ENCODE measurements at places on chromosomes 5 and 9.

DNA sequence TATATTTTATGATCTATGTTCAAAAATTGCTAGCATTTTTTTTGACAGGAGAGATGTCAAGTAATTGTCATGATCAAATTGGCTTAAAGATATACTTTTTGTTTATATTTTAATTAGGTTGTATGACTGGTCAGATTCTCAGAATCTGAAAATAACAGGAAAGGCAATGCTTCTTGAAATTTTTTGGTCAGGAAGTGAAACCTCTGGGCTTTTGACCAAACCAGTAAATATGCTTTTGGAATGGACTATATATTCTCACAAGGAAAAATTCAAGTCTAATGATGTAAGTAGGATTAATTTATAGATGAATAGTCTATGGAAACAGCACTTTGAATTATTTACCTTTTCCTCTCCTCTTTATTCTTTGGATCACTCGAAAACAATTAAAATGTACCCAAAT, 52.3 kb downstream of the SLF1 start:
- DNase-seq = no peak

DNA sequence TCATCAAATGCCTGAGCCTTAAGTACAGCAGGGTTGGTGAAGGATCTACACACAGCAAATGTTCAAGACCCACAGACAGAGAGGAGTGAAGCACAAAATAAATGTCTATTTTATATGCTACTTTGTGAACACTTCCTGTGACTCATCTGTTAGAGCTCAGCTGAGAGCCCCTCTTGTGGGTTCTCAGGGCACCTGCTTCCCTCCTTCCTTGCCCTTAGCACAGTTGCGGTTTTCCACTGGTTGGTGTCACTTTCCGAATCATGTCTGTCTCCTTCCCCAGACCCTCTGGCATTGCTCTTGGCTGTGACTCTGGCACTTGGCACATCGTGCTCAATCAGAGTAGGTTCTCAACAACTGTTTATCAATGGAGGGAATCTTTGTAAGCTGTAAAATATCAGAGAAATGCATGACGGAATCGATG, 128.5 kb upstream of the STC2 start:
- DNase-seq = no peak

DNA sequence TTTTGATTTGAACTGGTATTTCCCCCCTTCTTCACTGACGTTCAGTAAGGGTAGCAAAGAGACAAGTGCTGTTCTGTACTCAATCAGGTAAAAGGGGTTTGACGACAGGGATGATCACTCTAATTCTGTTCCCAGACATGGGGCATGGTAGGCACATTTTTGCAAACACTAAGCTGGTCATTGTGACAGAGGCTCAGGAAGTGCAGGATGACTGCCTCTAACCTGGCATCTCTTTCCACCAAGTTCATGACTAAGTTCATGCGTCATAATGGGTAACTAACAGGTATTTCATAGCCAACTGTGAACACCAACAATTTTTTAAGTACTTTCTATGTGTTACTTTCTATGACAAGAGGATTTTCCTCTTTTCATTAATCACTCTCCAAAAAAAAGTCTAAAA, 166.5 kb downstream of the MAPKAP1 start:
- no peak for DNase-seq

- no peak for DNase-seq
Observed at GRCh38 chr5:53969176-53969730, 341.1 kb downstream of the ARL15 start.

DNA sequence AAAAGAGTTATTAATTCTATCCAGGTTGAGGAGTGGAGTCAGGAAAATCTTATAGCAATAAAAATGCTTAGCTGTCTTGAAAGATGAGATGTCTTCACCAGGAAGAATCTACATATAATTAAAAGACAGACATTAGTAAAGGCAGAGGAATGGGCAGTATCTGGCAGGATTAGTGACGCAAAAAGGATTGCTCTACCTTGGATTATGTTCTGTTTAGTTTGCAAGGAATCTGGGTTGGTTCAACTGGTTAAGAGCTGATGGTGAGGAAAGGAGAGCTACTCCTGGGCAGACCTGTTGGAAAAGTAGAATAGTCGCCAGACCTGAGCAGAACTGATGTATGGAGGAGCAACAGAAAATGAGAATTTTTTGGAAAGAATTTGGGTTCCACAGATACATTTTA, 318.5 kb downstream of the ADGRV1 start:
- no peak for DNase-seq

GRCh38 chr5:157563373-157563928, 12.1 kb downstream of the ADAM19 start:
- no peak for DNase-seq

DNA sequence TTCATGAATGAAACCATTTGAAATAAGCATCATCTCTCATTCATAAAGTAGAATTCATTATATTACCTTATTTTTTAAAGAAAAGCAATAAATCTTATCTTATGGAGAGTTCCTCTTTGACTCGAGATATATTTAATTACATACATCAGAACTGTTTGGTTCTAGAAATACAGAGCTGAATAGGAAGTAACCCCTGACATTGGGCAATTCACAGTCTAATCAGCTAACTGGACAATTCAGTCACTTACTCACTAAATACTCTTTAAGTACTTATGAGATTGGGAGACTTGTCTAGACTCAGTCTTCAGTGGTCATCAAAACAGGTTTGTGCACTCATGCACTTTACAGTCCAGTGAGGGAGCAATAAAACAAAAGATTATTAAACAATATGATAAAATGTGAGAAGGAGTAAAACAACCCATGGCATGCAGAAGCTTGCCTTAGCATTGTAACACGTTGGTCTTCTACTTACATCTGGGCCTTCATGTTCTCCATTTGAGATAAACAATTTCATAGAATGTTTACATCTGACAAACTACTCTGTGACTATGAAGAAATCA, 11.5 kb upstream of the FBXO38 start:
- DNase-seq = no peak

DNA sequence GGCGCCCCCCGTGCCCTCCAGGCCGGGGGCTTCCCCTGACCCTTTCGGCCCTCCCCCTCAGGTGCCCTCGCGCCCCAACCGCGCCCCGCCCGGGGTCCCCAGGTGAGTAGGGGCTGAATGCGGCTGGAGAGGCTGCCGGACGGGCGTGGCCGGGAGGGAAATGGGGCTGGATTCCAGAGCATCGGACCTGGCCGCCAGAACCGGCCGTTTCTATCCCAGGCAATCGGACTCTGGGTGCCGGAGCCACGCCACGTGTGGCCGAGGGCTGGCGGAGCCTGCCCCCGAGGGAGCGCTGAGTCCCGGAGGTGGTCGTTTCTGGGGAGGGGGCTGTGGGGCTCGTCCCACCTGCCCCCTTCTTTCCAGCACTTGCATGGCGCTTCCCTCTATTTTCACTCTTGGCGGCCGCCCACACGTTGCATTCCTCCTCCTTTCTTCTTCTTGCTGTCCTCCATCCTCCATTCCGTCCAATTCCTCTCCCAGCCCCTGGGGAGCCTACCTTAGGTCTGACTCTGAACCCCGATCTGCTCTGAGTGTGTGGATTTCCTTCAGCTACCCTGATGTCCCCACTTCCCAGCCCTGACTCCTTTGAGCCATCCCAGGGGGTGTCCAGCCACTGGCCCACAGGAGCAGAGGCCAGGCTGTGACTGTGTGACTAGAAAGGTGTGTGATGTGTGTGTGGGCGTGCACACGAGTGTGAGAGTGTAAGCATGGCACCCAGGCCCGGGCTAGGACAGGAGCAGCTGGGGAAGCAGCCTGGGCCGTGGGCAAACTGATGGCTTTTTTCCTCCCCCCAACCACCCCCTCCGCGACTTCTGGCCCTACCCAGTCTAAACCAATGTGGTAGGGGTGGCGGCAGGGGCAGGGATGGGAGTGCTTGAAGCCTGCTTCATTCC, 24.7 kb downstream of the GOLGA2 start:
- no peak for DNase-seq

- no peak for DNase-seq
Observed at GRCh38 chr5:135487037-135487395, 34.9 kb upstream of the TIFAB start.

GRCh38 chr5:154228696-154229095, 38.2 kb downstream of the GALNT10 start:
- no peak for DNase-seq

DNA sequence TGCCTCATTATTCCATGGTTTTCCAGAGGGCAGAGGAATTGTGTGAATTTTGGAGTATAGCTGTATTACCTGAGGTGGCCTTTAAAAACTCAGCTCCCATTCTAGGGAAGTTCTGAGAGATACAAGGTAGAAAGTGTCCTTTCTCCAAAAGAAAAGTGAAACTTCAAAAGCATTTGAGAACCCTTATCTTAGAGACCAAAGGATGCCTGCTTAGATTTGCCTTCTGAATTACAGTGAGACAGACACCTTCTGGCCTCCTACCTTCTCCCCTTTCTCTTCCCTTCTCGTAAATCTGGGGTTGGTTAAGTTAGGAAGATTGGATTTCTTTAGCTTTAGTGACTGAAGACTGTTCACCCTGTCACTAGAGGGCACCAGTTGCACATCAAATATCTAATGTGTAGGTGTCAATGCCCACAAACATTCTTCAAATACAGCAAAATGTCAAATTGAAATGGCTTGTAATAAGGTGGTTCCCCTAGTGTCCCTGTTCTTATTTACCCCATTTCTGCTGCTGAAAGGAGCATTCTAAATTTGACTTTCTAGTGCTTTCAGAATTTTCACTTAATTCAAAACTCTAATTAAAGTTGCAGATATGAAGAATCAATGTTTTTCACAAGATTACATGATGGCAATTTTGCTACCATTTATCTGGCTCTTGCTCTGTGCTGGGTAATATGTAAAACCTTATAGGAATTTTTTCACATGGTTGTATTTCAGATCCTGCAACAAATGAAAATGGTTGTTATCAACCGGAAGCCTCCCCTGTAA, 46.7 kb downstream of the PRRC1 start:
- DNase-seq = no peak

GRCh38 chr5:95842854-95843544, 20.5 kb upstream of the GLRX start:
- peak; percentile 21 for DNase-seq

GRCh38 chr9:130543368-130543767, 36.0 kb upstream of the FUBP3 start:
- DNase-seq = no peak

GRCh38 chr5:157519579-157520253, 55.9 kb downstream of the ADAM19 start:
- DNase-seq = no peak

DNA sequence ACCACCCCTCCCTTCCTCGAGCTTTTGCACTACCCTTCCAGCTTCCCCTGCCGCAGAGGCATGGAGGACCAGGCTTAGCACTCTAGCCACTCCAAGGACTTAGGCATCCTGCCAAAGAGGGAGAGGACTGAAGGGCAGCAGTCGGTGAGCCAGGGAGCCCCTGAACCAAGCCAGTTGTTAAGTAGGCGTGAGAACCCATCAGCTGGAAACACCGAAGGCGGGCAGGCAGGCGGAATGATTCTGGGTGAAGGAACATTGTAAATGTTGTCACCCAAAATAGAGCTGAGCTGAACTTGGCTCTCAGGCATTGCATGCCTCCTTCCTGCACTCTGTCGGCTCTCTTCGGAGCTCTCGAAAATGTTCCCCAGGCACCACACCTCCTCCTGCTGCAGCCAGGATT, 42.8 kb downstream of the NRG2 start:
- no peak for DNase-seq
